AG10803 (cell line): ENCODE measurements at places on chromosomes 5 and 9.
A peak's percentile ranks its signal among the peaks of the same experiment; 100 is the strongest.

- DNase-seq: no peak
Measured at GRCh38 chr5:96189028-96189826, 227.6 kb upstream of the ELL2 start.

DNA sequence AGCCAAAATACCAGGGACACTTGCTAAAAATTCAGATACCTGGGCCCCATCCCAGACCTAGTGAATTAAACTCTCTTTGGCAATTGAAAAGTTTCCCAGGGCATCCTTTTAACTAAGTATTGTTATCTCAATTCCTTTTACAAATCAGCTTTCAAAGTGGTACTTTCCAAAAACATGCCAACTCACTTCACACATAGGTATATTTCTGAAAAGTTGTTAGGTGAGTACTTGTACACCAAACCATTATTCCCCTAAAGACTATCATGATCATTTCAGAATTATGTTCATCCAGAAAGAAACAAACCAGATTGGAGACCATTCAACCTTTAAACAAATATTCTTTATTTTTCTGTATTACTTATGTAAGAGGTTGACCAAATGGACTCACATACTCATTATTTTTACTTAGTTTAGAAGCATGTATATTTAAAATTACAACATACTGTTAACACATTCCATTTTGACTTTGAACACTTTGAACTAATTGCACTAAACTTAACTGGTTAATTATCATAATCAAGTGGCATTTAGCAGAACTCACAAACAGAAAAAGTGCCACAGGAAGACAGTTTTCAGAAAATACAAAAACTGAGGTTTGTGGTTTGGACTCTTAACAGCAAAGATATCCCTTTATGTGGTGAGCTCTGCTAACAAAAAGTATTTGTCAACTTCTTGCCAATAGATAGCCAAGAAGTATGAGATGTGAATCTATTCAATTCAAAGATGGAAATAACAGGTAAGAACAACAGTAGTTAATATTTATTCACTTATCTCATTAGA is 40.7 kb downstream of the KIAA0825 start:
- DNase-seq: peak; percentile 2

DNA sequence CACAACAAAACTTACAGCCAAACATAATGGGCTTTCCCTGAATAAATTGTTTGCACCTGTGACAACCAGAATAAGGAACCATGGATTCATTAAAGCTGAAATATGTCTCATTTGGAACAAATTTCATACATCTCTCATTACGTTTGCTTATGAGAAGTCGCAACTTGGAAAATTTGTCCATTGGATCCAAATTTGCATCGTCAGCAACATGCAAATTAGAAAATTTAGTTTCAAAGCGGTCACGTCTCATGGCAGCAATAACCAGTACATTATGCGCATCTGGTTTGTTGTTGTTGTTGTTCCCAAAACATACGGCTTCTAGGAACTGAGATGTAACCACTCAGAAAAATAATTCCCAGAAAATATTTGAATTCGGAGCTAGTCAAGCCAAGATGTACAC is 1311.5 kb upstream of the CDH6 start:
- DNase-seq: no peak

DNA sequence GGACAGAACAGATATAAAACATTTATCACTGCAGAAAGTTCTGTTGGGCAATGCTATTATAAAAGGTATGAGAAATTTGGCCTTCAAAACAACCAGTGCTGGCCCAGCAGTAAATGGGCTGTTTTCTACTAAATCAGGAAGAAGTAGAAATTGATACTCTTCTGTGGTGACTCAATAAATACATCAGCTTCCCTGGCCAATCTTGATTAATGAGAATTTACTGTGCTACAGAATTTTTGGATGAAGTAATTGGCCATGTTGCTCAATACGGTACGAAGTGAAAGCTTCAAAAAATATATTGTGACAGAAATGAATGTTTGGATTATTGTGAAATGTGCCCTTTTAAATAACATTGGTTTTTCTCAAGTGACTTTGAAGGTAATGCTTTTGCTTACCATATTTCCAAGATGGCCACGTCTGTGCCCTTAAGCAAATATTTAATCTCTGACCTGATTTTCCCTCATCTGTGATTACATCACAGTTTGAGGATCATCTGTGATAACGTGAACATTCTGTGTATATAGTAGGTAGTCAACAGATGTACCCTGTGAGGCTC is 4.2 kb downstream of the DNAJA1 start:
- peak; percentile 77 for DNase-seq
